ENCODE measurements at places on chromosomes 12 and 14.

DNA sequence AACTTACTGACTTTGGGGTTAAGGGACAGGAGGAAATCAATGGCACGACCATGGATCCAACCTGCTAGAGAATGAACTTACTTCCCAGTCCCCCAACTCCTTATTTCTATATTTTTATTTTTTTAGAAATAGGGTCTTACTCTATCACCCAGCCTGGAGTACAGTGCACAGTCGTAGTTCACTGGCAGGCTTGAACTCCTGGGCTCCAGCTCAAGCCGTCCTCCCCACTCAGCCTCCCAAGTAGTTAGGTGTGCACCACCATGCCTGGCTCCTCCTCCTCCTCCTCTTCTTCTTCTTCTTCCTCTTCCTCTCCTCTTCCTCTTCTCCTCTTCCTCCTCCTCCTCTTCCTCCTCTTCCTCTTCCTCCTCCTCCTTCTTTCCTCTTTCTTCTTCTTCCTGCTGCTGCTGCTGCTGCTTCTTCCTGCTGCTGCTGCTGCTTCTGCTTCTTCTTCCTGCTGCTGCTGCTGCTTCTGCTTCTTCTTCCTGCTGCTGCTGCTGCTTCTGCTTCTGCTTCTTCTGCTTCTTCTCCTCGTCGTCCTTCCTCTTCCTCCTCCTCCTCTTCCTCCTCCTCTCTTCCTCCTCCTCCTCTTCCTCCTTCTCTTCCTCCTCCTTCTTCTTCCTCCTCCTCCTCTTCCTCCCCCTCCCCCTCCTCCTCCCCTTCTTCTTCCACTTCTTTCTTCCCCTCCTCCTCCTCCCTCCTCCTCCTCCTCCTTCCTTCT is 390.1 kb upstream of the RGS6 start:
- DNase-seq, result no peak

DNA sequence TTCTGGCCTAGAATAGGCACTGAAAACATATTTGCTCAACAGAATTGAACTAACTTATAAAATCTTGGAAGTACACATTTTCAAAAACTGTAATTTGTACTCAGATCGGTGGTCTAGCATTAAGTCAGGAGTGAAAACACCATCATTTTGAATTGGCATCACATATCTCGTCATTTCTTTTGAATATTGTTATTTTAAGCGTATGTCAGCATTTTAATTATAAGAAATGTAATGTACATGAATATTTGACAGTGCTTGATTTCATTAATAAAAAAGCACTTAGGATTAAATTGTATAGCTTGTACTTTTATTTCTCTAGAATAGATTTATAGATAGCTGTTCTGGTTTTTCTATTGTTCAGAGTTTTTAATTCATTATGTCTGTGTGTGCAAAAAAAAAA is 892.2 kb downstream of the BCL11B start:
- DNase-seq, result no peak

DNA sequence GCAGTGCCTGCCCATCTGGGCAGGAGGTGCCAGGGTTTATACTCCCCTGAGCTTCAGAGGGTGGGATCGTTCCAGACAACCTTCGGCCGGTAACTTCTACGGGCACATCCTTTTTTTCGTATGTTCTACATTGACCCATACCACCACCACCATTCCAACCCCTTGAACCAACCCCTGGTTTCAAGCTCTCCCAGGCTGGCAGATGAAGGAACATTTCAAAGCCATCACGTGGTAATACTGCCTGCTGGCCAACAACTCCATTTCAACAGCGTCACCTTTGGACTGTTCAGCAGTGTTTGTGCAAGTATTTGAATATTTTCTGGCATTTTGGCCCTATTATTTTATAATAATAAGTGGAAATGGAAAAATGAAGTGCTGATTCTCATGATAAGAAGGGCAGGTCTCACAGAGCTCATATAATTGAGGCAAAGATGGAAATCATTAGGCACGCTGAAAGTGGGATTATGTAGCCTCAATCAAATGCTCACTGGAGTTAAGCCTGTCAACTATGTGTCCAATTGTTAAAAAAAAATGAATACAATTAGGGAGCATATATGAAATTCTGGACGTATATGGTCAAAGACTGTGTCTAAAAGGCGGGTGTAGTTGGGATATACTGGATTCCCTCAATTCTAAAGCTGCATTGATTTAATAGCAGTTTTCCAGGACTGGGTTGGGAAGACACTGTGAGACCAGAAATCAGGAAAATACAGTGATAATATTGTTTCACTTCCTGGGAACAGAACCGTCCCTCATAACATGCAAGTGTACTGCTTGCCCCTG is 162.1 kb downstream of the ZFP36L1 start:
- no peak for DNase-seq

DNA sequence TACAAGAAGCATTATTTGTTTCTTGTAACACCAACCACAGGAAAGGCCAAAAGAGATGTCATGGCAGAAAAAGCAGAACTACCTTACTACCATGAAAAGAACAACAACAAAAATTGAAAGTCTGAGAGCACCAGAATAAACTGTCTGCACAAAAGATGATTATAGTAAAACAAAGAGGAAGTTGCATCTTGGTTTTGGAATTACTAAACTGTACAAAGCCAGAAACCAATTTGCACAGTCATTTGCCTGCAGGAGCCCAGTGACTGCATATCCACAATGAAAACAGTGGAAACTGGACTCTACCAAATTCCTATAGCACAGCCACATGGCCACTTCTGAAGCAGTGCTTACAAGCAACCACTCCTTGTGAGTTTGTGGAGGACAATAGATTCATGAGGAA is 276.2 kb downstream of the SSPN start:
- DNase-seq, result peak; percentile 23

DNA sequence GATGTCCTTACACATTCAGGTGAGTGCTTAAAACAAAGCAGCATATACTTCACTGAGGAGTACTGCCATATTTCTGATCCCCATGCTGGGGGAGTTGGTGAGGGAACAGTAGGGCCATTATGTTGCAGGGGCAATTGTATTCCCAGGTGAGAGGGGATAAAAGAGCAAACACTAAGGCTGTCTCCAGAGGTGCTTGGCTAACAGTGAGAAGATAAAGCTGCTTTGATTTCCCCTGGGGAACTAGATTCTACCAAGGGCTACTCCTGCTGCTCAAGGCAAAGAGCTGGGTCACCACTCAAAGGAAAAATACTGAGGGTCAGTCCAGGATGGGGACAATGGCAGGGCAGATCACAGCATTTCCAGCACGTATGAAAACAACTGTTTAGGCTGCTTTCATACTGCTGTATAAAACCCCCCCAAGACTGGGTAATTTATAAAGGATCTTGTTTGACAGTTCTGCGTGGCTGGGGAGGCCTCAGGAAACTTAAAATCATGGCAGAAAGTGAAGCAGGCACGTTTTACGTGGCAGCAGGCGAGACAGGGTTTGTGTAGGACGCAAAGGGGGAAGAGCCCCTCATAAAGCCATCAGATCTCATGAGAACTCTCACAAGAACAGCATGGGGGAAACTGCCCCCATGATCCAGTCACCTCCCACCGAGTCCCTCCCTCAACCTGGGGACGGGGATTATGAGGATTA is 47.8 kb upstream of the OR5AU1 start:
- no peak for DNase-seq

DNA sequence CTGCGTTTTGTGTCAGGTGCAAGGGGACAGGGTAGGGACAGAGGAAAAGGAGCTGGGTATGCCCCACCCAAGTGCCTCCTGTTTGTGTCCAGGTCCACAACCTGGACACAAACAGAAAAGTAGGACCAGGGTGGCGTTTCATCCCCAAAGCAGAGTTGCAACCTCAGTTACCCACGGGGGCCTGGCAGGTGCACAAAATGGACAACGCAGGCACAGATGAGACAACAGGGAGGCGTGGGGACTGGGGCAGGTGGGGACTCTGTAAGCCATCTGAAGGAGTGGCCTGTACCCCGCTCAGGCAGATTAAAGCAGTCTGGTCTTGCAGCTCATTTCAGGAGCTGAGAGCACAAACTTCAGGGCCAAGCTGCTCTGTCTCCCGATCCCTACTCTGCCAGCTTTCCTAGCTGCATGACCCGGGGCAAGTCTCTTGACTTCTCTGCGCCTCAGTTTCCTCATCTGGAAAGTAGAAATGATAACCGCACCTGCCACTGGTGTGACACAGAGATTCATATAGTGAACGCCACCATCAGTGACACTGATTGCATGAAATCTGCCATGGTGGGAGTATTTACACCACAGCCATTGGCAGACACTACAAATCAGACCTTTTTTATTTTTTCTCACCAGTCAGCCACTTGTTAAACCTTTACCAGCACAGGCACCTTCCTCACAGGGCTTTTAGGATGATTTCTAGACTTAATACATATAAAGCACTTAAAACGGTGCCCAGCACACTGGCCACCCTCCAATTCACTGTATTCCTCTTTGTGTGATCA is 123.0 kb downstream of the PHETA1 start:
- DNase-seq, result no peak
